Caudate nucleus (tissue), 63 donors: ENCODE measurements at places on chromosomes 5 and 9.

GRCh38 chr5:151862811-151863472, 61.7 kb downstream of the GLRA1 start:
- no peak for DNase-seq

- no peak for DNase-seq
Measured at GRCh38 chr9:88925481-88925880, 65.8 kb upstream of the S1PR3 start.

GRCh38 chr5:126360467-126360866, 62.7 kb upstream of the GRAMD2B start:
- DNase-seq: no peak

- no peak for DNase-seq
Measured at GRCh38 chr5:112165897-112166737, 253.0 kb downstream of the EPB41L4A start.

GRCh38 chr9:87554976-87555375, 57.3 kb downstream of the DAPK1 start:
- no peak for DNase-seq

- no peak for DNase-seq
Measured at GRCh38 chr5:156137071-156137869, 189.7 kb upstream of the SGCD start.

DNA sequence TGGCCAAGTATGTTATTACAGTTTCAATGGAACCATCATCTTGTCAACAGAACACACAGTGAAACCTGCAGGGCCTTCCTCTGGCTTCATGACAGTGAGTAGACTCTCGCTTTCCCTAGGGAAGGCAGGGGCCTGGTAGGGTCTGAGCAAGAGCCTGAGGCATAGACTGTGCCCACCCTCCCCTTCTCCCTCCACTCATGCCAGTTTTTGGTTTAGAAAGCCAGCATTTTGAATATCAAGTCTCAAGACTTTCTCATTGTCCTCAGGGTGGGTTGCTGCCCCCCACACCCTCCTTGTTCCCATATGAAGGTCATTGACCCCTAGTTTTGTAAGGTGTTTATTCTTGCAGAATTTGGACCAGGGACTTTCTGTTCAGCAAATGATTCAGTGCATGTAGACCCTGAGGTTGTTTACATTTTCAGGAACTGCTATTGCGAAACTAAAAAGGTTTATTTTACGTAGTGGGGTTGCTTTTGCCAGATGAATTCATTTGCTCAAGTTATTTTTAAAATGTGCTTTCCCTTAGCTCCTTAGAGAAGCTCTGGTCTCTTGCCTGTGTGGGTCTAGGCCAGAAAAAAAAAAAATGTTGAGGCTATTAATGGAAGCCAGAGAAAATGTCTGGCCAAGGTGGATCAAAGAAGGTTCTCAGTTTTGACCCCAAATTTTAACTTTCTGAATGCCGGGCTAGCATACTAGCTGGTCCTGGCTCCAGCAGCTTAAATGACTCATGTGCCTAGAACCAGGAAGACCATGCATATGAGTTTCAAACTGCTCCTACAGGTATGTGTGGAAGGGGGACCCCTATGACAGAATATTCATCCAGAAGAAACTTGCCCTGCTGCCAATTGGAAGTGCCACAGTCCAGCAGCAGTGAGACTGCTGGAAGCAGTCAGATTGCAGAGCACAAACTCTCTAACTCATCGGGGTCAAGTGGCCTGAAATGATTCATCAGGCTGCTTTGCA, 10.1 kb upstream of the MOB3B start:
- DNase-seq: no peak
